HFFc6 (cell line): ENCODE measurements at places on chromosomes 4 and X. TPM values are rescaled to one million over a fixed set of nuclear protein-coding genes. Genes with fewer than 3 reads are reported as not detected.

ASMT gene
- not detected in 3 replicates for total RNA-seq

PPP4R3C gene
- total RNA-seq: not detected in 3 replicates

BRS3 gene
- total RNA-seq: not detected in 3 replicates

SH3BGRL gene
- total RNA-seq: 82.4 to 85.8 TPM (median 85.7 TPM) in 3 replicates

DCAF12L1 gene
- not detected in 3 replicates for total RNA-seq

SCML2 gene
- 1.4 to 2.5 TPM (median 1.7 TPM) in 3 replicates for total RNA-seq

RIPPLY1 gene
- not detected in 3 replicates for total RNA-seq

AADAT gene
- total RNA-seq: 5.6 to 6.3 TPM (median 5.9 TPM) in 3 replicates

C4orf36 gene
- 1.6 to 1.8 TPM (median 1.7 TPM) in 3 replicates for total RNA-seq

RHOXF2 gene
- total RNA-seq: not detected in 3 replicates

CHIC2 gene
- total RNA-seq: 24.0 to 34.1 TPM (median 31.8 TPM) in 3 replicates

BTC gene
- not detected in 3 replicates for total RNA-seq

FAM53A gene
- 2.3 to 3.5 TPM (median 3.0 TPM) in 3 replicates for total RNA-seq

GPR50 gene
- not detected in 3 replicates for total RNA-seq

ADAM29 gene
- total RNA-seq: not detected in 3 replicates

PNCK gene
- 0.22 to 0.53 TPM in 2 of 3 replicates, not detected in the other for total RNA-seq

NCAPG gene
- 19.7 and 32.7 TPM in 2 replicates for total RNA-seq

NUDT11 gene
- 4.0 and 5.8 TPM in 2 replicates for total RNA-seq
